CD4-positive, alpha-beta T cell treated with Interleukin-12 subunit alpha and Interleukin-12 subunit beta, for 1 hour (primary cell): ENCODE measurements at places on chromosomes 2 and 18.

DNA sequence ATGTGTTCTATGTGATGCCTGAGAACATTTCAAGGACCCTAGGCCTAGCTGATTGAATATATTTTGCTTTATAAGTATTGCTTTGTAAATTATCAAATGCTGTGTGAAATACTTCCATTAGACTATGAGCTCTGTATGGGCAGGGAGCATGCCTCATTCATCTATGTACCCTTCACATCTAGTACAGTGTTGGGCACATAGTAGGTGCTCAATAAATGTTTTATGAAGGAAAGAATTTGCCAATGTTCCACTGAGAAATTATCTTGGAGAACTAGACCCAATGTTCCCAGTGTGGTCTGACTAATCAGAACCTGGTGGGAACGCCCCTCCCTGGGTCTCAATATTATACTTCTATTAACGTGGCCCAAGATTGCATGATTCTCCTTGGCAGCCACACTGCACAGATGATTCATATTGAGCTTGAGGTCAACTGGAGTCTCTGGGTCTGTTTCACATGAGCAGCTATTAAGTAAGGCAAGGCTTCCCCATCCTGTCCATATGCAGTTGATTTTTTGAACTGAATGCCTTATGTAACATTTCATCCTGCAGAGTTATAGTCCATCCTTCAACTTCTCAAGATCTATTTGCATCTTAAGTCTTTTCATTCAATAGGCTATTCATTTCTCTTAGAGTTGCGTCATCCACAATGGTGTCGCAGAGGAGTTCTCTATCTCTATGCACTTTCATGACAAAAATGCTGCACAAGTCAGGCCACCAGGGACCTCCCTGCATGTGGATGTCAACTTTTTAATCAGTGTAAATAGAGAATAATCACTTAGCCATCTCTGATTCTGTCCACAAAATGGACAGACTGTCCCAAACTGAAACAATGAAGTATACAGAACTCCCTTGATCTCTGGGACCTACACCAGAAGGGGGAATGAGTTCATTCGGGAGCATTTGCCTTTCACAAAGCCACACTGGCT, 257.6 kb downstream of the CYP26B1 start:
- no peak for DNase-seq

DNA sequence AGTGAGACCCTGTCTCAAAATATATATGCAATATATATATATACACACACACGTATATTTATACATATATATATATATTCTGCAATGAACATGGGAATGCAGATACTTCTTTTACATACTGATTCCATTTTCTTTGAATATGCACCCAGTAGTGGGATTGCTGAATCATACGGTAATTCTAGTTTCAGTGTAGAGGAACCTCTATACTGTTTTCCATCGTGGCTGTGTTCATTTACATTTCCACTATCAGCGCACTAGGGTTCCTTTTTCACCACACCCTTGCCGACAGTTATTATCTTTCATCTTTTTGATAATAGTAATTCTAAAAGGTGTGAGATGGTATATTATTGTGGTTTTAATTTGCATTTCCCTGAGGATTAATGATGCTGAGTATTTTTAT, 52.3 kb upstream of the SLC39A10 start:
- no peak for DNase-seq

- DNase-seq, result no peak
Measured at GRCh38 chr2:1585635-1586034, 158.7 kb downstream of the PXDN start.

GRCh38 chr2:151996243-151997003, 102.4 kb downstream of the CACNB4 start:
- DNase-seq, result no peak

DNA sequence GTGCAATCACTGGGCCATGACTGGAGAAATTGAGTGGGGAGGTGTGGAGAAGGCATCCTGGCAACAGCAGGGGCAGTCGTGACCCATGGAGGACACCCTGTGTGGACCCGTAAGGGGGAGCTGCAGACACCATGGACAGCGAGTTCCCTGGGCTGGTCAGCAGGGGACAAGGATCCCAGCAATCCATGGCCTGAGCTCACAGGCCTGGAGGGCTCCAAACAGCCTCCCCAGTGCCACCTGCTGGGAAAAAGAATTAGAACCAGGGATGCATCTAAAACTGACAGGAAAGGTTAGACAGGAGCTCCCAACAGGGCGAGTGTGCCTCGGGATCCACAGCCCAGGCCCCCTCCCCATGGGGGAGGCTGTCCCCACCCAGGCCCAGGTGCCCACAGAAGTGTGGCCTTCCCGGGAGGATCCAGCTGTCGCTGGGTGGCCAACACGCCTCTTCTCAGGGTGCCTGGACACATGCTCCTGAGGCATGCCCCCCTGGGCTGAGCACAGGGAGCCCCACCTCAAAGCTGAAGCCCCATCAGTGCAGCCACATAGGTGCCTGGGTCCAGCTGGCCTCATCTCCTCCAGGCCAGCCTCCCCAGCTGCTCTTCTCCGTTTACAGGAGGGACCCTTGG, 20.5 kb upstream of the KIF1A start:
- DNase-seq, result peak; percentile 19

- no peak for DNase-seq
Measured at GRCh38 chr2:46012618-46013240, 284.5 kb upstream of the EPAS1 start.

- no peak for DNase-seq
Measured at GRCh38 chr18:75282746-75283145, 72.1 kb downstream of the TSHZ1 start.

DNA sequence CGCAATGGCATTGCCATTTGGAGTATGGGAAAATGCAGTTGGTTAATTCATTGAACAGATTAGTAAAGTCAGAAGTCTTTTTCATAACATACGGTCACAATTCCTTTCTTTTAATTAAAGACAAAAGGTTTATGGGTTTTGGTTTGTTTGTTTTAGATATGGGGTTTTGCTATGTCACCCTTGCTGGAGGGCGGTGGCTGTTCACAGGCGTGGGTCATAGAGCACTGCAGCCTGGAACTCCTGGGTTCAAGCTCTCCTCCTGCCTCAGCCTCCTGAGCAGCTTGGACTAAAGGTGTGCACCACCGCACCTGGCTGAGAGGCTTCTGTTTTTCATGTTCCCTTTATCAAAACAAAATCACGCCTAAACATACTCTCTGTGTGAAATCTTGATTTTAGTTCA, 18.7 kb upstream of the ELAC1 start:
- DNase-seq, result no peak

GRCh38 chr2:98378901-98379300, 32.6 kb downstream of the CNGA3 start:
- DNase-seq, result no peak

DNA sequence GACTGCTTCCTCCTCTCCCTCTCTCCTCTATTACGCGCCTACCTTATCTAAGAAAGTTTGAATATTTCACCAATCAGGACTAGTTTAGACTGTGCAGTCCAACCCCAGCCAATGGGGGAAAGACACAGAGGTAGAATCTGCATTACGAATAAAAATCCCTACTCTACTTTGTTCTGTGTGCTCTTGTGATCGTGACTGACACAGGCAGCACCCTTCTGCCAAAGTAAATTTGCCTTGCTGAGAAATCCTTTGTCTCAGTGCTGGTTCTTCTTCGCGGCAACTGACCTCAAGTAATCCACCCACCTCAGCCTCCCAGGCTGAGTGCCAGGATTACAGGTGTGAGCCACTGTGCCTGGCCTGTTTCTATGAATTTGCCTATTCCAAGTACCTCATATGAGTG, 8.6 kb upstream of the CDCA7 start:
- no peak for DNase-seq
